Stimulated activated effector memory CD8-positive, alpha-beta T cell treated with anti-CD3 and anti-CD28 coated beads, Interleukin-12 subunit alpha, Interleukin-12 subunit beta, amount 100 ng/mL, for 72 hours (primary cell): ENCODE measurements at places on chromosomes 11 and 22.

DNA sequence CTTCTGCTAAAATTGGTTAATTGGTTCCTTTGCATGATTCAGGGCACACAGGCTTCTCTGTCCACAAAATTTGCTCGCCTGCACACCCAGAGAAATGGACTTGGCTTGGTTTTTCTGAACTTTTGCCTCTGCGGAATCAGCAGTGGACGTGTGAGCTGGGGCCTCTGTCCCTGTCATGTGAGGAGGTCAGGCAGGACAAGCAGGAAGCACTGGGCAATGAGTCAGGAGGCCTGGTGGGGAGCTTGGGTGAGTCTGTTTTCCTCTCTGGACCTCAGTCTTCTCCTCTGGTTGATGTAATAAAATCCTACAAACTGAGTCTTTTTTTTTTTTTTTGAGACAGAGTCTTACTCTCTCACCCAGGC is 10.4 kb upstream of the CELSR1 start:
- DNase-seq = no peak

DNA sequence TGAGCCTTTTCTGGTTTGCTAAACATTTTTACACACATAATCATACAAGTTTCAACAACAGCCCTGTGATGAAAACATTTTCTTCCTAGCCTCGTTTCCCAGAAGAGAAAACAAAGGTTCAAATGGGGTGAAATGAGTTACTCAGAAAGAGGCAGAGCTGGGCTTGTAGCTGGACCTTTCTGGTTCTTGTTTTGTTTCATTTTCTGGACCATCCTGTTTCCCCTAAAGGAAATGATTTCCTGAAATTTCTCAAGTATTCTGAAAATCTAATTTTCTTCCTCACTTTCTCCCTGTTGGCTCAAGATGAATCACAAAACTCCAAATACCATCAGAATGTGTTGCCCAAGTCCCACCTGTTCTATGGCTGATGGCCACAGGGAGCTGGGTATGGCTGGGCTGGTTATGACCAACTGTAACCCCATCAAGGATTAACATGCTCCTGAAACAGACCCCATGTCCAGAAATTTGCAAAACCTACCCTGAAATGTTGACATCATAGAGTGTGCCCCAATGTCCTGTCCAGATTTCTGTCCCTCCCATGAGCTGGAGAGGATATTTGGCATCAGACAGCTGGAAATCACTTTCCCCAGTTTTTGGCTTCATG is 6.7 kb upstream of the APOL4 start:
- no peak for DNase-seq

GRCh38 chr22:31906086-31906485 is 38.2 kb upstream of the YWHAH start:
- DNase-seq = no peak

GRCh38 chr11:124176925-124177715 is 6.0 kb upstream of the OR10D3 start:
- DNase-seq = no peak

DNA sequence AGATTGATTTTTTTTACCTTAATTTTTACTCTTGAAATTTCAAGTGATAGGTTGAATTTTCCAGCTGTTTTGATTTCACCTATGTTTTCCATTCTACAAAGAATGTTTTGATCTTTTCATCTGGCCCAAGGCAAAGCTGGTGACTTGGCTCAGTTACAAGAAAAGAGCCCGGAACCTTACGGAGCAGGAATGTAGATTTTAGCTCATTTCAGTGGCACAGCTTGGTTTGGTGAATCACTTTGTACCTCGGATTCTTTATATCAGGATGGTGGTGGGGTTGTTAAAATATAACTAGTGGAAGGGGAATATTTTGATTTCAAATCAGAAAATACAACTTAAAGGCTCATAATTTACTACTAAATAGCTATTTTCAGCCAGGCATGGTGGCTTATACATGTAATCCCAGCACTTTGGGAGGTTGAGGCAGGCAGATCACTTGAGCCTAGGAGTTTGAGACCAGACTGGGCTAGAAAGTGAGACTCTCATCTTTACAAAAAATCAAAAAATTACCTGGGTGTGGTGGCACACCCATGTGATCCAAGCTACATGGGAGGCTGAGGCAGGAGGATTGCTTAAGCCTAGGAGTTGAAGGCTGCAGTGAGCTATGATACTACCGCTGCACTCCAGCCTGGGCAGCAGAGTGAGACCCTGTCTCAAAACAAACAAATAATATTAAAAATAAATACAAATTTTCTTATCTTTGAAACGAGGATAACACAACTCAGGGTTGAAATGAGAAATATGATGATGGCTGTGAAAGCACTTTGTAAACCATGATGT is 9.4 kb upstream of the GRIK4 start:
- DNase-seq = no peak

- peak; percentile 61 for DNase-seq
These were observed 30.5 kb upstream of the FNBP4 start for GRCh38 chr11:47797633-47798032.

DNA sequence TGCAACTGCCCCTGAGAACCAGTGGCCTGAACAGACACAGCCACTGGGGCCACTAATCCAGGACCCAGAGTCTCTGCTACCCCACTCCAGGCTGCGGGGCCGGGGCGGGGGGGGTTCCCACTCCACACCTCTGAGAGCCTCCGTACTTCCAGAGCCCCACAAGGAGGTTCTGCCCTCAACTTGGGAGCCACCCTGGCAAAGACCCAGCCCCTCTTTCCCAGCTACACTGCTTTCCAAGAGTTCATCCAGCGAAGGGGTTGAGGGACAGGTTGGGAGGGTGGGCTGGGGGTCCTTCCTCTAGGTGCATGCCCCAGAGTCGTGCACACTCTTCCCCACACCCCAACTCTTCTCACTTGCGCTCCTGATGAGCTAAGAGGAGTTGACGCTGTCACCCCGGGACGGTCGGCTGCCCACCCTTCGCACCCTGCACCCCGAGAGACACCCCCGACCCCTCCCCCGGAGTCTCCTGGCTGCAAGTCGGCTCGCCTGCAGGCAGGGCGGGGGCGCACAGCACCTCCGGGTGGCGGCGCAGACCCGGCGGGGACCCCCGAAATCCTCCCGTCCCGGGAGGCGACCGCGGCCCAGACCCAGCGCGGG is 531 bp downstream of the RAB3IL1 start:
- no peak for DNase-seq

DNA sequence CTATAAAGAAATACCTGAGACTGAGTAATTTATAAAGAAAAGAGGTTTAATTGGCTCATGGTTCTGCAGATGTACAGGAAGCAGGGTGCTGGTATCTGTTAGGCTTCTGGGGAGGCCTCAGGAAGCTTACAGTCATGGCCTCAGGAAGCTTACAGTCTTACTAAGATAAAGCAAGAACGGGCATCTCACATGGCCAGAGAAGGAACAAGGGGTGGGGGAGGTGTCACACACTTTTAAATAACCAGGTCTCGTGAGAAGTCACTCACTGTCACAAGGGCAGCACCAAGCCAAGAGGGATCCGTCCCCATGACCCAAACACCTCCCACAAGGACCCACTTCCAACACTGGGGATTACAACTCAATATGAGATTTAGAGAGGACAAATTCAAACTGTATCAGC is 192.8 kb upstream of the B3GAT1 start:
- DNase-seq = peak; percentile 6

DNA sequence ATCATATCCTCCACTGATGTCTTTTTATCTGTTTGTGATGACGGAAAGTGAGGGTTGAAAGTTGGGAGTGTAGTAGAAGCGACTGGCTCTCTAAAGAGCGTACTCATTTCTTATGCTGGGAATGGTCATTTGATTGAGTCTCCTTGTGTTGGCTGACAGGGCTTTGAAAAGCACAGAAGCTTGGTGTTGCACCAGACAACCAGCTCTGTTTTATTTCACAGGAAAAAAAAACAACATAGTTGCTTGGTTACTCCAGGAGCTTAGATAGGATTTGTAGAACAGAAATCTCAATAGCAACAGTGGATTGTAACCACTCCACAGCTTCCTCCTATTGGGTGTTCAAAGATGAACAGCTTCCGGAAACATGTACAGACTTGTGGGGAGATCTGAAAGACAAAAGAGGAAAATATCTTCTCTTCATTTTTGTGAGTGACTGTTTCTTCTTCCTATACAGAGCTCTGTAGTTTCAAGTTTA is 2.7 kb downstream of the RBM14 start:
- DNase-seq = no peak

DNA sequence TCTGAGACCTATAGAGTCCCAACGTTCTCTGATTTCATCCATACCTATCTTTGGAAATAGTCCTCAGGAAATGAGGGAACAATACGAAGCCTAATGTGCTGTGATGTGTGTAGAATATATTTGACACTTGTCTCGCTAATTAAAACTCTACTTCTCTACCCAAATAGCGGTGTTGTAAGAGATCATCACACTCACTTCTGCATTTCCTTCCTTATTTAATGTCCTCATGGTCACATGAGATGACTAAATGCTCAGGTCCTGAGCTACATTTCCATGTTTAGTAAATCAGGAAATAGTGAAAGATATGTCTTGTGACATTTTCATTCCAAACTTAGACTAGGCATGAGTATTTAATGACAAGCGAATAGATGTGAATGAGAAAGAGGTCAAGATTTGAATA is 112.3 kb downstream of the MAML2 start:
- no peak for DNase-seq

- DNase-seq = no peak
These were observed 378.8 kb downstream of the DYNC2H1 start for GRCh38 chr11:103488031-103488461.

DNA sequence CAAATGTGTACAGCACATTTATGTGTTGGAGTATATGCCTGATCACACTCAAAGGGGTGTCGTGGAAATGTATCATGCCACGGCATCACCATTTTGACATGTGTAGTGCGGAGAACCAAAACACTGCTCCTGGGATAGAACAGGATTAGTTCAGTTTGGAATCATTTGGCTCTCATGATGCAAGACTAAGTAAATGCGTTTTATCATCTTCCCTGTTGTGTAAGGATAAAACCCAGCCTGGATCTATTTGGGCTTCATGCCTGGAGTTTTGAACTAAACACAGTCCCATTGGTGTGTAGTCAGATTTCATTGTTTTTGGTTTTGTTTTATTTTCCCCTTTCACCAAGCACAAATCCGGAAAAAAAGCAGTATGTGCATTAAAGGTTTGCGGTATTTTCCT is 574.3 kb downstream of the NTM start:
- DNase-seq = no peak

- no peak for DNase-seq
These were observed 112.4 kb downstream of the ARHGAP42 start for GRCh38 chr11:100799445-100799844.

- DNase-seq = no peak
These were observed 1321.7 kb downstream of the TBC1D22A start for GRCh38 chr22:48084041-48084728.

GRCh38 chr11:46036969-46037368 is 84.3 kb downstream of the PHF21A start:
- DNase-seq = no peak

GRCh38 chr11:44711787-44712608 is 14.8 kb upstream of the TSPAN18 start:
- no peak for DNase-seq

- no peak for DNase-seq
These were observed 21.5 kb upstream of the MSANTD4 start for GRCh38 chr11:106043540-106043939.

GRCh38 chr11:96465512-96465911 is 75.7 kb downstream of the JRKL start:
- no peak for DNase-seq

GRCh38 chr11:109023036-109023435 is 358.2 kb downstream of the DDX10 start:
- DNase-seq = no peak

- no peak for DNase-seq
These were observed 371.6 kb downstream of the CADM1 start for GRCh38 chr11:115132436-115133228.

DNA sequence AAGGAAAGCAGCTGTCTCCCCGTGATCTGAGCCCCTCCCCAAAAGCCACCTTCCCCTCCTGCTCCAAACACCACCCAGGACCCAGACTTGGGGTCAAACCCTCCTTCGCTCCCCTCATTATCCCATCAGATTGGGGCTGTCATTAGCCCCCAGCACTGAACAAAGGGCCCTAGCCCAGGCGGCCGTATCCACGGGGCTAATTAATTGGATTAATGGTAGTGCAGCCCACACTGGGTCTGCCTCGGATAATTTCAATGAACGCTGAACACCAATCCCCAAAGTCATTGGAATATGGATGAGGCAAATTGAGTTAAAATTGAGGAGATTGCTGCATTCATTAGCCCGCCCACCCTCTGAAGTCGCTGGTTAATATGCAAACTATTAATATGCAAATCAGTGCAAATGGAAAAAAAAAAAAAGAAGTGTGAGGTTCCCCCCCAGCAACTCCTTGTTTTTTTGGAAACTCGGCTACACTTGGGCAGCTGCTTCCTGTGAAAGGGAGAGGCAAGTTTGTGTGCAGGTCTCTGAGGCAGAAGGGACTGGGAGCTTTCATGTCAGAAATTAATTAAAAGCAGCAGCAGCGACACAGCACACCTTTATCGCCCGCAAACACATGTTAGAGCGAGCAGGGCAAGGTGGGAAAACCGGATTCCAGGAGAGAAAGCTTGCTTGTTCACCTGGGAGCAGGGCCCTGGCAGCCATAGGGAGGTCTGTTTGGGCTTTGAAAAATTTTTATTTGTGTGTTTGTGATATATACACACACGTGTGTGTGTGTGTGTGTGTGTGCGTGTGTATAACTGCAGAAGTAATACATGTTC is 517.8 kb downstream of the MIAT start:
- DNase-seq = no peak

- no peak for DNase-seq
These were observed 61.4 kb upstream of the CHRM4 start for GRCh38 chr11:46452918-46453517.

DNA sequence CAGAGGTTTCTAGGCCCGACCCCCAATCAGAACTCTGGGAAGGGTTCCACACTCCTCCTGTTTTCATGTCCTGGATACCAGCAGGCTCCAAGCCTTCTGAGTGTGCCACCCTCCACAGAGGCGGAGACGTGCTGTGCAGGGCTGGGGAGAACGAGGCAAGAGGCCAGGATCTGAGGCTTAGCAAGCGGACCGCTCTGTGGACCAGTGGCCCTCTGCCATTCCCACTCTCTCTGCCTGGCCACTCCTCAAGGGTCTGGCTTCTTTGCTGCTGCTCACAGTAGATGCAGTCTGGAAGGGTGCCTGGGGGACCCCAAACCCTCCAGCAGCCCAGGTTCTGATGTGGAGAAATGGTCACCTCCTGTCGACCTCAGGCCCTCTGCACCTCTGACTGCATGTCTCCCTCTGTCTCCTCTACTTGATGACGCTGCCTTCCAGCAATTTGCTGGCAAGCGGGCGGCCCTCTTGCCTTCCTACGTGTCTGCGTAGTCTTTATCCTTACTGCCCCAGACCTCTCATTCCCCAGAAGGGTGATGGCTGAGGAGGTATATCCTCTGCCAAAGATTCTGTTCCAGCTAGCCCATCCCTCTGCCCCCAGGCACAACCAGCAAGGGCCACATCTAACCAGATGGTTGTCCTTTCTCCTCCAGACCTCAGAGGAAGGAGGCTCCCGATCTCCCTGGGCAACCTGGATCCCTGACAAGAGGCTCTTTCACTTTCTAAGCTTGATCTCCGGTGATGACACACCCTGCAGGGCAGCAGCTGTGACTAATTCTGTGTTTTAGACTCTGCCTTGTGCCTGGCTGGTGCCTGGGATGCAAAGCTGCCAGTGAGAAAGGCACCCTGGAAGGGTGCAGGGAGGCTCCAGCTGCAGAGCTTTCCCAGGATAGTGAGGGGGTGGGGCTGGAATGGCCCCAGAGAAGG is 87.3 kb downstream of the NAT10 start:
- DNase-seq = no peak
